ENCODE measurements at places on chromosomes 7 and 10.

DNA sequence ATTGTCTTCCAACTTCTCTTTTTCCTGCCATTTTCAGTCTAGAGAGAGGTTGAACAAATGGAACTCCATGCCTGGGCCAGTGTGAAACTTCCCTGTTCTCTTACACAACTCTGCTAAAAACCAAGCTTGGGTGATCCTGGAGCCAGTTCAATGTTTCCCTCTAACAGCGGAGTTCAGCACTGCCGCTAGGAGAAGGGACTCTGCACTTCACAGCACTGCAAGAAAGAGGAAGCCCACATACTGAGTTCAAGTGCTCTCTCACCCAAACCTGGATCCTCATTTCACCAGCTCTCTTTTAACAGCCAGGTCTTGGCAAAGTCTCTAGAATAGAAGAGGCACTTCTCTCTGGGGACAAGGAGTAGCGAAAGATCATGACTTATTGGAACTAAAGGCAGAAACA lies 18.8 kb downstream of the FOXI2 start:
- DNase-seq = no peak

GRCh38 chr7:3825491-3825890 lies 524.4 kb downstream of the SDK1 start:
- no peak for DNase-seq

DNA sequence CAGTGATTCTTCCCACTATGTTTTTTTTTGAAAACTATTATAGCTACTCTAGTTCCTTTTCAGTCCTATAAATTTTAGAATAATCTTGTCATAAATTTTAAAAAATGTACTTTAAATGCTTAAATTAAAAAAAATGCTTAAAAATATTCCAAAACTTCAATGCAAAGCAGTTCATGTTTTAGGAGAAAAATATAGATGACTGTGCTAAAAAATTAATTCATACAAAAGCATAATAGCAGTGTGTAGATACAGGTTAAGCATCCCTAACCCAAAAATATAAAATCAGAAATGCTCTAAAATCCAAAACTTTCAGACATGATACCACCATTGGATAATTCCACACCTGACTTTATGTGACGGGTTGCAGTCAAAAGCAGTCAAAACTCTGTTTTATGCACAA lies 12.8 kb downstream of the STEAP4 start:
- no peak for DNase-seq

GRCh38 chr7:105199386-105199785 lies 185.4 kb downstream of the KMT2E start:
- DNase-seq = no peak

- DNase-seq = no peak
Observed at GRCh38 chr10:4301291-4302045, 516.5 kb upstream of the KLF6 start.

DNA sequence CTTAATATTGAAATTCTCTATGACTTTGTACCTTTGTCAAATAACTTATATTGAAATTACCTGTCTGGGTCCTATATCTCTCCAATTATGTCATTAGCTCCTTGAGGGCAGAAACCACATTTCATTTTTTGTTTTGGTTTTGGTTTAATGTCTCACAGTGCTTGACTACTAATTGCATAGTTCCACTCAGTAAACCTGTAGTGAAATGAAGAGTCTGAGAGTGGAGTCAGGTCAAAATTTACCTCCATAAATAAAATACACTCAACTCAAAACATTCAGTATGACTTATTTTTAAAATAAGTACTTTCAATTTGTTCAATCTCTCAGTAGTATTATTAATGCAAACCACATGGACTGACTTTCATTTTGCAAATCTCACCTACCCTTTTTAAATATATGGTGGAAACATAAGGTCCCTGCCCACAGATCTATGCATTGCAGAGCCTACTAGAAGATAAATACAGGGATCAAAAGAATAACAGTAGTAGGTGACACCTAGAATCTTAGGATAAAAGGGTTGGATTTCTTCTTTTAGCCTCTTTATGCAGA lies 32.5 kb downstream of the PDE1C start:
- no peak for DNase-seq

DNA sequence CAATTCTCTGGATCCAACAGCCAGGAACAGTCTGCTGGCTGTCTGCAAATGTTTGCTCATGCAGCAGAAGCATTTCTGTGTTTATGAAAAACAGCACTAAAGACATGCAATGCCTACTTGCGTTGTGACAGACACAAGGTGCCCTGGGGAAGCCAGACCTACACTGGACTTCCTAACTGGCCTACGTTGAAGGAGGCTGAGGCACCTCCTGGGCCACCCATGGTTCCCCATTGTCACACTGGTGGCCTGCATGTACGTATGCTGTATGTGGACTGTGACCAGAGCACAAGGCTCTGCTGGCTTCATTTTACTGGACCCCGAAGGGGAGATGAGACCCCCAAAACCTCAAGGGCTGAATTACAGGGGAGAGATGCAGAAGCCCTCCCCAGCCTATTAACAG lies 27.7 kb downstream of the PSAP start:
- DNase-seq = no peak

GRCh38 chr10:97684866-97685394 lies 2.1 kb downstream of the AVPI1 start:
- no peak for DNase-seq

DNA sequence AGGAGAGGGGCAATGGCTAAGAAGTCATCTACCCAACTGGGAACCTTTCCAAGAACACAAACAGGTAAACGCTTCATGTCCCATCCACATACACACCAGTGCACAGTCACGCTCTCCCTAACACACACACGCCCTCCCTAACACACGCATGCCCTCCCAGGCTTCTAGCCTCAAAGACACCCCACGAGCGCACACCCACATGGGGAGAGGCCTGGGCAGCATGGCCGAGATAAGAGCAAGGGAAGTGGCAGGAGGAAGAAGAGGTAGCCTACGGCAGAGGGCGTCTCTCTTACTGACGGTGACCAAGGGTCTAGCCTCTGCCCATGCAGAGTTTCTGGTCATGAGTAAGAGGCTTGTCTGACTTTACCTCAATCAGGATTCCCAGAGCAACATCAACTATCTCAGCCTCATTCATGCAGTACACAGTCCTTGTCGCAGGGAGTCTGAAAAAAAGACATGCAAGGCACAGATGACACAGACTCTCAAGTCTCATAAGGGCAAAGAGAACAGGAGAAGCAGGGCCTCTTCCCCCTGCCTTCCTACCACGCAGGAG lies 3.1 kb downstream of the CYREN start:
- DNase-seq = no peak

- no peak for DNase-seq
Observed at GRCh38 chr10:131492211-131492857, 180.8 kb upstream of the TCERG1L start.

- DNase-seq = no peak
Observed at GRCh38 chr7:20665096-20665495, 49.6 kb downstream of the ABCB5 start.

DNA sequence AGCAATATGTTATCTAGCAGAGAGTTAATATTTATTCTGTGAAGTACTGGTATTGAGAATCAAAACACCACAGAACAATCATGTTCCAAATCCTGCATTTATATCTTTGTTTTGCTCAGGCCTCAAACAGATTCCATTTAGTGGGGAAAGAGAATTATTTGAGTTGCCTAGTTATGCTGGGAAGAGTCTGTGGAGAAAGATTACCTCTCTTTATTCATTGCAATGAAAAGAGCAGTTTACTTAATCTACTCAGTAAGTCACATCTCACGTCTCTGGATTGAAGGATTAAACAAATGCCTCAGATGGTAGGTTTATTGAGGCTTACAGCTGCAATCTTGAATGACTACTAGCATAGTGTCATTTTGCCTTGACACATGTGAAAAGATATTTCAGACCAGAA lies 76.4 kb downstream of the RUNDC3B start:
- DNase-seq = no peak

DNA sequence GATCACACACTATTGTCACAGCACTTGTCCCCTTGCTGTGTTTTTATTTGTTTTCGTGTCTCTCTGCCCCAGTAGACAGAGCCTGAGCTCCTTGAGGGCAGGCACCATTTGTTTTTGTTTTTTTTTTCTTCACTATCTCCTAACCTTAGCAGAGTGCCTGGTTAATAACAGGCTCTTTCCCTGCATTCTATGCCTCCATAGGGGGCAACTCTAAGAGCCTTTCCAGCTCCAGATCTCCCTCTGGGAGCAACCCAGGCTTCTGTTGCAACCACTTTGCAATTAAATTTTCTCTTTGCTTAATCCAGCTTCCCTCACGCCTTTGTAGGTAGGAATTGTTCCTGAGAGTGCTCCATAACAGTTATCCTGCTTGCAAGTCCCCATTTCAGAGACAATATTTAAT lies 148.4 kb downstream of the PLXDC2 start:
- DNase-seq = no peak

GRCh38 chr10:85604136-85604725 lies 762.4 kb downstream of the GRID1 start:
- no peak for DNase-seq

- DNase-seq = no peak
Observed at GRCh38 chr10:49560526-49560925, 21.6 kb upstream of the ERCC6 start.

- no peak for DNase-seq
Observed at GRCh38 chr7:11539853-11540252, 292.1 kb downstream of the THSD7A start.

DNA sequence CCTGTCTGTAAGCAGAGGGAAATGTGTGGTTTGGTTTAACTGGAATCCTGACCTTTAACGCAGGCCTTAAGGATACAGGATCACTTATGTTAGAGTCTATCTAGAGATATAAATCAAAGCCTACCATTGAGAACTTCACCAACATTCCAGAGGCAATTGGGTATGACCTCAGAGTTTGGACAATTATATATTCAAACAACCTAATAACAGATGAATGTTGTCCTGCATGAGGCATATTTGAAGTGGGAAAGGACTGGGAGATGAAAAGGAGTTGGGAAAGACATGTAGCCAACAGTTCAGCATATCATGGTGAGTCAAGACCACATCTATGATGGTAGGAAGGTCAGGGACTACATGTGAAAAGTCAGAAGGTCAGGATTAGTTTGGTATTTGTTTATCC lies 274.2 kb downstream of the DOCK4 start:
- DNase-seq = no peak

DNA sequence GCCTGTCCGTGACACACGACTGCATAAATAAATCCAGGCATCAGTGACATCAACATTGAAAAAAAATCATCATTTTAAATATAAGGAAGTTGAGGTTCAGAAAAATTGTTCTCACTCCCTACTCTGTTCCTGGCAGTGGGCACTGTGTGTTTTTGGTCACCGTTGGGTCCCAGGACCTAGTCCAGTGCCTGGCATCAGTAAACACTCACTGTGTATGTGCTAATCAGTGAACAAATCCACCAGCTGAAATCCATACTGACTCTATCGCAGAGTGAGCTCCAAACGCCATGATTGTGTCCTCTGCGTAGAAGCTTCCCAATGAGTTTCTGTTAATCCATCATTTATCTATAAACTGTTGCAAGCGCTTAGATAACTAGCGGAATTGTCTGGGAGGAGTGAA lies 41.2 kb downstream of the ITIH2 start:
- no peak for DNase-seq

GRCh38 chr7:86598721-86599120 lies 45.0 kb upstream of the GRM3 start:
- no peak for DNase-seq

DNA sequence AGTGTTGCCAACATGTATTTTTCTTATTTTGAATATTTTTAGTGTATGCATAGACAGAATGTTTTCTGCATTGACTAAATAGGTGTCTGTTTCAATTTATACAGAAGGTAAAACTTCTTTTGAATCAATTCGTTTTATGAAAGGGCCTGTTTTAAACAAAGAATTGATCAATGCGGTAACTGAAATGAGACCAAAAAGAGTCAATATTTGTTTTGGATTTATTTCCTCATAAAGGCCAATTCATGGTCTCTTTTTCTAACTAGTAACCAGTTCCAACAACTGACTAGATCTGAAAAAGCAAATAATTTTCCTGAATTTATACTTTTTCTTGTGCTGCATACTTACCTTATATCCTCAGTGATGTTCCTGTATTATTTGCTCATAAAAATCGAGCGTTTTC lies 320.5 kb downstream of the DGKB start:
- no peak for DNase-seq

DNA sequence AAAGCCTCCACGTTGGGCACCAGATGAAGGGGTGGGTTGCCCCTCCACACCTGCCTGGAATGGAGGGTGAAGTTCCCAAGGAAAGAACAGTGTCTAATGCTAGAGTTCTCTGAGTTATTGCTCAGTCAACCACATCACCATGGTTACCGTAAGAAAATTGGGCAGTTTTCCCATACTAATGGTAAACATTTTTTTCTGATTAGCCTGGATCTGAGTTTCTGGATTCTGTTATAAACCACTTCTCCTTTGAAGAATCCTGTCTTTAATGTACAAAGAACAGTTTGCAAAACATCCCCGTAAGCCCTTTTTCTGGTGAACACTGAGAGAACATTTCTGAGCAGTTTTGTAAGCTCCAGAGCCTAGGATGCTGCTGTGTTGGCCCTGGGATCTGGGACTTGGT lies 45.5 kb downstream of the ABCC2 start:
- DNase-seq = no peak

- no peak for DNase-seq
Observed at GRCh38 chr10:7944215-7944480, 110.3 kb upstream of the GATA3 start.

- no peak for DNase-seq
Observed at GRCh38 chr7:151844071-151844824, 32.7 kb downstream of the PRKAG2 start.

- no peak for DNase-seq
Observed at GRCh38 chr10:31660300-31660699, 268.3 kb downstream of the ARHGAP12 start.

DNA sequence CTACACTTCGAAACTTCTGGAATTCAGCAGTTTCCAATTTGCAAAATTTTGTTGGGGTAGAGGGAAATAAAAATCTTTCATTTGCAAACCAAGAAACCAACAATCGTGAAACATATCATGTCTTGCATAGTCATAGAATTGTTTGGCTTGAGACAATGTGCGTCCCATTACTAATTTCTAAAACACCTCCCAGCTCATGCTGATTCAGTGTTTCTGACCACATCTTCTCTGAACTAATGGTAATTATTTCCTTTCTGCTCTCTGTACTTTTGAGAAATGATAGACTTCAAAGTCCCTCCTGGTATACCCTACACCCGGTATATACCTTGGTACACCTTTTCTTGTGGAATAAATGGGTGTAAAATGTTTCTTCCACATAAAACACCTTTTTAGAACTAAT lies 41.8 kb upstream of the TSPAN13 start:
- no peak for DNase-seq

GRCh38 chr7:94082126-94082525 lies 78.0 kb upstream of the BET1 start:
- DNase-seq = no peak

Data from anterior cingulate cortex (tissue), 58 donors.